ENCODE measurements at places on chromosomes 5 and 9.

DNA sequence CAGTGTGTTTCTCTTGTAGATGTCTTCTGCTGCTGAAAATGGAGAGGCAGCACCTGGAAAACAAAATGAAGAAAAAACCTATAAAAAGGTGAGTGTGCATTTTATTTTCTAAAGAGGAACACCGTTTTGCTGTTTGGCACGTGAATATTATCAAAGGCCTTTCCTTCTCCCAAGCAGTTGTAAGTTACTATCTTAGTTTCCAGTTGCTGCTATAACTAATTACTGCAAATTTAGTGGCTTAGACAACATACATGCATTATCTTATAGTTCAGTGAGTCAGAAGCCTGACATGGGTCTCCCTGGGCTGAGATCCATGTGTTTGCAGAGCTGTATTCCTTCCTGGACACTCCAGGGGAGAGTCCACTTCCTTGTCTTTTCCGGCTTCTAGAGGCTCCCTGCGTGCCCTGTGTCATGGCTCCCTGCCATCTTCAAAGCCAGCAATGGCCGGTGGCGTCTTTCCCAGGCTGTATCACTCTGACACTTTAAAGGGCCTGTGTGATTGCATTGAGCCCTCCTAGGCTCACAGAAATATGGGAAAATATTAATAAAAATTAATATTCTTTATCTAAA lies 117.6 kb downstream of the PIP5K1B start:
- DNase-seq, result no peak

DNA sequence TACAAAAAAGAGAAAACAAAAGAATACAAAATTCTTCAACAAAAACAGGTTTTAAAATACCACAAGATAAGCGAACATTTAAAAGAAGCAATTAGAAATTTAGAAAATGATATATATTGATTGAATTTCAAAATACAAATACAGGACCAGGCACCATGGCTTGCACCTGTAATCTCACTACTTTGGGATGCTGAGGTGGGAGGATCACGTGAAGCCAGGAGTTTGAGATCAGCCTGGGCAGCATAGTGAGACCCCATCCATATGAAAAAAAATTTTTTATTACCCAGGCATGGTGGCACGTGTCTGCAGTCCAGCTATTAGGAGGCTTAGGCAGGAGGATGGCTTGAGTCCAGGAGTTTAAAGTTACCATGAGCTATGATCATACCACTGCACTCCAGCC lies 109.9 kb upstream of the SLC30A5 start:
- DNase-seq, result no peak

DNA sequence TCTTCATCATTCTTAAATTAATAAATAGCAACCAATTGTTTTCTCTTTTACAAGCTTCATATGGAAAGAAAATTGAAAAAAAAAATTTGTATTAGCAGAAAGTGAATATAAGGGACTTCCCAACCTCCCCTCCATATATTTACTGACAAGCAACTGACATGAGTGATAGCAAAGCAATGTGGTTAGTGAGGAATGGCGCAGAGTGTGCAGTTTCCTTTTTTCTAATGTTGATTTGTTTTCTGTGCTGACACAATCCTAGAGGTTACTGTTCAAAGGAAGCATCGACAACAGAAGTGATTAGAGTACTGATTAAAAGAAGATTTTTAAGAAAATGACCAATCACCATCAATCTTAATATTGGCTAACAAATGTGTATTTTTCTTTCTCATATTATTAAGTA lies 1.7 kb upstream of the PTGER4 start:
- no peak for DNase-seq

DNA sequence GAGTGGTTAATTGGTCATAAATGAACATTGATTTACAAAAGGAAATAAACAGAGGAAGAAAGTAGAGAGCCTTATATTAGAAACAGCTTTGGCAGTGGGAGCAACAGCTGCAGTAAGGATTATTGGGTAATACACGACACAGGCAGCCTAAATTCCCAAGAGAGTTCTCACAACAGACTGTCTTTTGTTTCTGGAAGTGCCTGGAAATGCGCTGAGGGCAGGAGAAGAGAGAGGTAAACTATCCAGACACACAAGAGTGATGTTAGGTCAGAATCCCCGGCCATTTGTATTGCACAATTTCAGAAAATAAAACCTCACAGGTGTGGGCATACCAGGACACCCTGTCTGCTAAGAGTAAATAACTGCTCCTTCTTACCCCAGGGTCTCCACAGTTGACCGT lies 450.4 kb upstream of the CTNND2 start:
- DNase-seq, result no peak

- peak; percentile 18 for DNase-seq
These were observed 675.2 kb downstream of the ACTL7B start for GRCh38 chr9:108180541-108180940.

DNA sequence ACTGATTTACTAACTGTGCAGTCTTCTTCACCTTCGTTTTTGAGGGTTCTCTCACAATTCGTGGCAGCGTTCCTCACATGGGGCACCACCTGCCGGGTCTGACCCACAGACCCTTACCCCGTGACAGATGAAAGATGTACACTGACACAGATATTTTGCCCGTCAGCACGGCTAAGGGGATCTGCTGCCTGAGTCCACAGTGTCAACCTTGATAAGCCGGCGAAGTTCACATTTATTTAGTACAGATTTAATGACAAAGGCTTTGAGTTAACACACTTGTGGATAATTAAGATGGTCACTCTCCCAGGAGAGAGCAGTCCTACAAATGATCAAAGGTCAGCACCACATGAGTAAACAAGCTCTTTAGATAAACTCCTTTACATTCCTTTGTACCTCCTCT lies 15.9 kb upstream of the TEX10 start:
- DNase-seq, result no peak

- peak; percentile 14 for DNase-seq
These were observed 24.9 kb upstream of the SNCAIP start for GRCh38 chr5:122287101-122287500.

- DNase-seq, result no peak
These were observed 57.3 kb downstream of the S1PR3 start for GRCh38 chr9:89048616-89049015.

DNA sequence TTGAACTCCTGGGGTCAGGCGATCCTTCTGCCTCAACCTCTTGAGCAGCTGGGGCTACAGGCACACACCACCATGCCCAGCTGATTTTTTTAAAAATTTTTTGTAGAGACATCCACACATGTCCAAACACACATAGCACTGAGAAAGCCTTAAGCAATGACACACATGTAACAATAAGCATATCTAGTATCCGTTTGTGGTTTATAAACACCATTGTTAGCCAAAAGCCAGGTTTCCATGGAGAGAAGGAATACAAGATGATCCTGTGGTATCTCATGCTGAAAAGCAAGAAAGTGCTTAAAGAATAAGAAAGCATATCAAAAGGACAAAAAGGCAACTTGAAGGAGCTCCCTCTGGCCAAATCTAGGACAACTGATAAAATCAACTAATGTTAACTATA lies 29.7 kb upstream of the SLC1A3 start:
- no peak for DNase-seq

GRCh38 chr5:136043551-136043950 lies 14.8 kb downstream of the TGFBI start:
- peak; percentile 48 for DNase-seq

DNA sequence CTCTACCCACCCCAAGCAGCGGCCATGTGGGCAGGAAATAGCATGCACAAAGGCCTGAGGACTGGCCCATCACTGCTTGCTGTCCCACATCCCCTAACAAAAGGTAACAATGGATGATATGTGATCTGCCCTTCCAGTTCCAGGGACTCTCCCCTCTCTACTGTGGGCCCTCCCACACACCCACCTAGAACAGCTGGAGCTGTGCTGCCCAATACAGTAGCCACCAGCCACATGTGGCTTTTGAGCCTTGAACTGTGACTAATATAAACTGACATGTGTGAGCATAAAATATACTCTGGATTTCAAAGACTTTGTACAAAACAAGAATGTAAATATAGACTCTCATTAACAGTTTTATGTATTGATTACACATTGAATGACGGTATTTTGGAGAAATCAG lies 78.1 kb downstream of the C5orf15 start:
- no peak for DNase-seq

- peak; percentile 50 for DNase-seq
These were observed 585.7 kb downstream of the ACTL7B start for GRCh38 chr9:108270051-108270450.

GRCh38 chr9:84499969-84500582 lies 159.5 kb upstream of the SLC28A3 start:
- DNase-seq, result no peak

GRCh38 chr5:45205403-45205961 lies 396.7 kb downstream of the MRPS30 start:
- DNase-seq, result no peak

- DNase-seq, result peak; percentile 38
These were observed 165.8 kb downstream of the INSYN2B start for GRCh38 chr5:169814522-169814921.

DNA sequence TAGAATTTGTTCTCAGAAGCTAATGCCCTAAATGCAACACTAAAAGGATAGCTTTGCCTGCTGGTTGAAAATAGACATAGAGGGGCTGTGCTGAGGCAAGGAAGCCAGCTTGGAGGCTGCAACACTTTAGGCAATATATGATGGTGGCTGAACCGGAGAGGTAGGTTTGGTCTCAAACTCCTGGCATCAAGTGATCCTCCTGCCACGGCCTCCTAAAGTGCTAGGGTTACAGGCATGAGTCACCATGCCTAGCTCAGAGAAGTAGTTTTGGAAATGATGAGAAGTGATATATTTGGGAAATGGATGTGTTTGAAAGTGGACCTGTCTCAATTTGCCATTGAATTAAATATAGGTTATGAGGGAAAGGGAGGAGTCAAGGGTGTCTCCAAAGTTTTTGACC lies 10.0 kb downstream of the DUSP1 start:
- DNase-seq, result no peak

GRCh38 chr9:21831841-21832509 lies 29.5 kb downstream of the MTAP start:
- peak; percentile 91 for DNase-seq

DNA sequence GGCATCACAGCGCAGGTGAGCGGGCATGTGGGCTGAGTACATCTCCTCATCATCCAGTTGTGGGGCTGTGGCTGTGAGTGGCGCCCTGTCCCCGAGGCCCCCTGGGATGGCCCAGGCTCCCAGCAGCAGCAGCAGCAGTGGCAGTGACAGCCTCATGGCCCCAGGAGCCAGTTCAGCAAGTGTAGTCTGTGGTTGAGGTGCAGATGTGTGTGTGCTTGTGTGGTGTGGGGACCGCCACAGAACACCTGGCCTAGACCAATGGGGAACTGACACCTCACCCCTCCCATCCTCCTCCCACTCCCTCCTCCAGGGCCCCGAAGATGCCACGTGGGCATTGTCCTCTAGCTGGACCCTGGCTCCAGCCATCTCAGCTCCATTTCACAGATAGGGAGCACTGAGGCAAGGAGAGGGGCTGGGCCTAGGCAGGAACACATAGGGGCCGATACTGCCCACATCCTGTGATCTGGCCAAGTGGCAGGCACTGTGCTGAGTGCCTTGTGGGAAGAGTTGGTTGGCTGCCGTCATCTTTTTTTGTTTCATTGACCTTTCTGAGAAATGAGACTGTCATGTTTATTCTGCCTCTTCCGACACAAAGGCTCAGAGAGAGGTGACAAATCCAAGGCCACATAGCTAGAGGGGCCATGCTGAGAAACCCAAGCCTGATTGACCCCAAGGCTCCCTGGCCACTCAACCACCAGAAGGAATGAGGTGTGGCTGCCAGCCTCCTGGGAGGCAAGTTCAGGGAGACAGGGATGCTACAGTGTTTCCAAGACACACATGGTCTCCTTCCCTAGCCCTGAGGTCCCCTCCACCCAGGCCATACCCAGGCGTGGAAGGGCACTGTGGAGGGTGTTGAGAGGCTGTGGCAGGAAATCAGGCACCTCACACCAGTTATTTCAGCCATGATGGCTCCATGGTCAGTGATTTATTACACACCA lies at the start of gene MZB1:
Gene MZB1, minus strand, starts transcription at position 213 of the 938 bp plus-strand sequence. Its CDS starts 57 bp downstream, at position 156.
- no peak for DNase-seq

DNA sequence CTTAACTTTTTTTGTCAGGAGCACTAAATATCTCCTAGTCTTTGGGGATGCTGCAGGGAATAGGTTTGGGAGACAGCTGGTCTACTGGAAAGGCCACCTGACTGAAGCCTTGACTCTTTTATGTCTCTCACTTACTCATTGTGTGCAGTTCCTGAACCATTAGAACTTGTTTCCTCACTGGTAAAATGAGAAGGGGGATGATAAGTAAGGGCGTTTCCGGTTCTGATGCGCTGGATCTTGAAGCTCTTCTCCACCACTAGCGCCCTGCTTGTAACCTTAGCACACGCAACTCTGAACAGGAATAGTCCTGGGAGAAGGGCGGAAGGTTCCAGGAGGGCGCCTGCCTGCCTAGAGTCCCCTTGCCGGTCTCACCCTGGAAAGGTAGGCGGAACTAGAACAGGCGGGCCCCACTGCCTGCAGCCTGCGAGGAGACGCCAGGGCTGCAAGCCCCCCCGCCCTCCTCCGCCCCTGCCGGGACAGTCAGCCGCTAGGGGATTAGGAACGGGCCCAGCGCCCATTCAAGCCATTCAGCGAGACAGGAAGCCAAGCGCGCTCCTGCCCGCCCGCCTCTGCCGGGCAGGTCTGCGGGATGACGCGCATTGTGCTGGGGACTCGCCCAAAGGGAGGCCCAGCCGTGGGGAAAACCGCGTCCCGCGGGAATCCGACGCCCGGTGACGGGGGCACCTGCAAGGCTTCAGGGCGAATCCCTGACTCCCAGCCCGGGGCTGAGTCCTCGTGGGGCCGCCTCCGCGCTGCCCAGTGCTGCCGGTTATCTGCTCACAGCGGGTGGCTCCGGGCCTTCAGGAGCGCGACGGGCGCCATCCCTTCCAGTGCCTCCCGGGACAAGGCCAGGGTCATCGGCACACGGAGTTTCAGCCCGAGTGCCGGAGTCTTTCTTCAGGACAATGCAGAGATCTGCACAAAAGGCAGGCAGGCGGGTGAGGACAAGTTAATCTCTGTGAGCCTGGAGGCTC lies 44.0 kb upstream of the XPA start:
- peak; percentile 68 for DNase-seq

- DNase-seq, result no peak
These were observed 8.8 kb downstream of the TNIP1 start for GRCh38 chr5:151071848-151072629.

- no peak for DNase-seq
These were observed 186.9 kb downstream of the AUH start for GRCh38 chr9:91174772-91175171.

- DNase-seq, result peak; percentile 32
These were observed 8.8 kb downstream of the FAM200C start for GRCh38 chr5:160390787-160391696.

All from fibroblast of lung (primary cell).